Kidney glomerular epithelial cell (primary cell): ENCODE measurements at places on chromosomes 16 and 17.

DNA sequence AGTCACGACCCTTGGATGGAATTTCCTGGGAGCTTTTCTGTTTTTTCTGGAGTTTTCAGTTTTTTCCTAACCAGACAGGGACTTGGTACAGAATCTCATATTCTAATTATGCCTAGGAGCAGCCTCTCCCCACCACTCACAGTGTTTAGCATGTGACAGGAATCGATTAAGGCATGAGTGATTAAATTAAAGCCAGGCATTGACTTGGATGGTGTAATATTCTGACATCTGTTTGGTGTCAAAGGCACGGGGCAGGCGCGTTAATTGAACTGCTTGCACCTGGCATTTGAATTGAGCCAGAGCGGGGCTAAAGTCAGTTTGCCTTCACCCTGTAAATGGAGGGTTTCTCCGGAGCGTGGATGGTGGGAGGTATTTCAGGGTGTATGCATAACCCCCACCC lies 11.9 kb downstream of the MAPT start:
- DNase-seq = no peak

GRCh38 chr17:83113792-83114191 lies 34.4 kb downstream of the METRNL start:
- no peak for DNase-seq

DNA sequence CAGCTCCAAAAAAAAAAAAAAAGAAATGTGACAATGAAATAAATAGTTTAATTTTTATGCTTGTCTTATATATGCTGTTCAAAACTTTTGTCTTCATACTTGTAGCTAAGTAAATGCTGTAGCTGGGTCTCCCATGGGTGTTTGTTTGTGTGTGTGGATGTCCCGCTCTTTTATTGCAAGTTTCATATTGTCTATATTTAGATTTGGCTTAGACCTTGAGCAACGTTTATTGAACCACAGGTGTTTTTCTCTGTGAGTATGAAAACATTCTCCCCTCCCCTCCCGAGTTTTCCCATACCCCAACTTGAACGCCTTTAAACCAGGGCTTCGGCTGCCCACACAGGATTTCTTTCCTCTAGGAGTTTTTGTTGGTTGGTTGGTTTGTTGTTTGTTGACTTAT lies 45.2 kb downstream of the MFSD11 start:
- no peak for DNase-seq

DNA sequence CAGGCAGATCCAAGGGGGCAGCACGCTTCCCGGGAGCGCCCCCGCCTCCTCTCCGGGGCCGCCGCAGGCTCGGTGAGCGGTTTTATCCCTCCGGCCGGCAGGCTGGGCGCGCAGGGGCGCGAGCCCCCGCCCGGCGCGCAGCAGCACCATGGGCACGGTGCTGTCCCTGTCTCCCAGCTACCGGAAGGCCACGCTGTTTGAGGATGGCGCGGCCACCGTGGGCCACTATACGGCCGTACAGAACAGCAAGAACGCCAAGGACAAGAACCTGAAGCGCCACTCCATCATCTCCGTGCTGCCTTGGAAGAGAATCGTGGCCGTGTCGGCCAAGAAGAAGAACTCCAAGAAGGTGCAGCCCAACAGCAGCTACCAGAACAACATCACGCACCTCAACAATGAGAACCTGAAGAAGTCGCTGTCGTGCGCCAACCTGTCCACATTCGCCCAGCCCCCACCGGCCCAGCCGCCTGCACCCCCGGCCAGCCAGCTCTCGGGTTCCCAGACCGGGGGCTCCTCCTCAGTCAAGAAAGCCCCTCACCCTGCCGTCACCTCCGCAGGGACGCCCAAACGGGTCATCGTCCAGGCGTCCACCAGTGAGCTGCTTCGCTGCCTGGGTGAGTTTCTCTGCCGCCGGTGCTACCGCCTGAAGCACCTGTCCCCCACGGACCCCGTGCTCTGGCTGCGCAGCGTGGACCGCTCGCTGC lies 832 bp downstream of the CDK5R1 start:
- DNase-seq = no peak

DNA sequence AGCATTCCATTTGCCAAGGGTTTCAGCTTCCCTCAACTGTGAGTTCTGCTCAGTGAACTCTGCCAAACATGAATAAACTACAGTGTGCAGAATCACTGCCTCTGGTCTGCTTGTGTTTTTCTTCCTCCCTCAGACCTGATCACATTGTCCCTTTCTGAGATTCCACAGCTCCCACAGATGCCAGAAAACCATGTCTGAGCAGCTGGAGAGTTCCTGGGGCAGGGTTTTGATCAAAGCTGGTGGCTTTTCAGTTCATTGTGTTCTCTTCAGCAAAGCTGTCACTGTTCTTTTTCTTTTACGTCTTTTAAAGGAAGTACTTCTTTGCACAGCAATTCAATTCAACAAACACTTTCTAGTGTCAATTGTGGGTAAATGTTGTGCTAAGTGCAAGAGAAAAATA lies 555.8 kb downstream of the RBFOX1 start:
- DNase-seq = no peak

- no peak for DNase-seq
Observed at GRCh38 chr16:57357330-57358085, 1.1 kb upstream of the CCL22 start.

- peak; percentile 8 for DNase-seq
Observed at GRCh38 chr17:76147211-76148014, 6.4 kb upstream of the FOXJ1 start.

- DNase-seq = no peak
Observed at GRCh38 chr16:85180047-85180826, 68.0 kb upstream of the CIBAR2 start.

DNA sequence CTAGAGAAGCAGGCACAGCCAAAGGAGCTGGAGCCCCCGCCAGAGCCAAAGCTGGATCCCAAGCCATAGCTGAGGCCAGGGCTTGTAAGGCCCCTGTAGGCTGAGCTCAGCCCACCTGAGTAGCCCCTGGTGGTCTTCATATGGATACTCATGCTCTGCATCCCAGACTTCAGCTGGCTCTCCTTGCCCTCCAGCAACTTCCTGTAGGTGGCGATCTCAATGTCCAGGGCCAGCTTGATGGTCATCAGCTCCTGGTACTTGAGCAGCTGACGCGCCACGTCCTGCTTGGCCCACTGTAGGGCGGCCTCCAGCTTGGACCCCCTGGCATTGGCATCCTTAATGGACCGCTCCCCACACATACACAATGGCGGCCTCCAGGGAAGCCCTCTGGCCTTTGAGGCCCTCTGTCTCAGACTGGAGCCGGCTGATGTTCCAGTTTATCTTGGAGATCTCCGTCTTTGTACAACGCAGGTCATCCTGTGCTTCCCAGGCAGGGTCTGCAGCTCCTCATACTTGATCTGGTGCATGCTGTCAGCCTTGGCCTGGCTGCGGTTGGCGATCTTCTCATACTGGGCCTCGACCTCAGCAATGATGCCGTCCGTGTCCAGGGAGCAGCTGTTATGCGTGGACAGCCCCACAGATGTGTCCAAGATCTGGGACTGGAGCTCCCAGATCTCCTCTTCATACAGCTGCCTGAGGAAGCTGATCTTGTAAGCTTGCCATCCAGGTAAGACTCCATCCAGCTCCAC lies 28.9 kb downstream of the IKZF3 start:
- no peak for DNase-seq

DNA sequence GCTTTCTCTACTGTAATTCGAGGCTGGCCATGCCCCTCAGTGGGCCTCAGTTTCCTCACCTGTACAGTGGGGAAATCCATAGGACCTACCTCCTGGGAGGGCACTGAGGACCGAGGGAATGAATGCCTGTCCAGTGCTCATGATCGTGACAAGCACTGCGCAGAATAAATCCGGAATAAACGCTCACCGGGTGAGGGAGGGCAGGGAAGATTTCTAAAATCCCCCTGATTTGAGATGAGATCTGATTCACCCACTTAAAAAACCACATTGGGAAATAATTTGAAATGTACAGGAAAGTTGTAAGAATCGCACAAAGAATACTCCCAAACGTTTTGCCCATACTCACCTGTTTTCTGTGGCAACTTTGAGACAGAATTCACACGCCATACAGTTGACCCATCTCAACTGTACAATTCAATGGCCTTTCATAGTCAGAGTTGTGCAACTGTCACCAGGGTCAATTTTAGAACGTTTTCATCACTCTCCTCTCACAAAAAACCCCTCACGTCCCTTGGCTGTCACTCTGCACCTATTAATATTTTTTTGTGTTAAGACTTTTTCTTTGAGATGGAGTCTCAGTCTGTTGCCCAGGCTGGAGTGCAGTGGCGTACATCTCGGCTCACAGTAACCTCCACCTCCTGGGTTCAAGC lies 49.8 kb downstream of the IRF8 start:
- no peak for DNase-seq

DNA sequence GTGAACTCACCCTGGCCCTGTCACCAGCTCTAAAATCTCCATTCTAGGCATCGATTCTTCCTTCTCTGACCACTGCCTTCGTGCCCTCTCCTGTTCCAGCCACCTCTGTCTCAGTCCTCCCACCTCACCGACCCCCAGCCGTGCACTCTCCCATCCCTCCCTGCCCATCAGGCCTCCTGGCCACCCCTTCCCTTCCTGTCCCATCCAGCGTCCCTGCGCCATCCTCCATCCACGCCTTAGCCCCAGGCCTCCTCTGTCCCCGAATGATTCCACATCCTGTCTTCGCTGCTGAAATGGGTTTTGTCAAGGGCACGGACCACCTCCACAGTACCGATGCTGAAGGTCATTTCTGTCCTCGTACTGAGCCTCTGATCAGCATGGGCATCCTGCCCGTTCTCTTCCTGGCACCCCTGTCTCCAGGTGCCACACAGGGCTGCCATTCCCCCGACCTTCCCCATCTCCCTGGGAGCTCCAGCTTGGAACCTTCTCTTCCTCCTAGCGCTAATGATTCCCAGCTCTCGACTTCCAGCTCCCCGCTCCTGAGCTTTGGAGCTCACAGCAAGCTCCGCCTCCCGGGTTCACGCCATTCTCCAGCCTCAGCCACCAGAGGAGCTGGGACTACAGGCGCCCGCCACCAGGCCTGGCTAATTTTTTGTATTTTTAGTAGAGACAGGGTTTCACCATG lies 2.6 kb downstream of the TRIM65 start:
- DNase-seq = no peak

DNA sequence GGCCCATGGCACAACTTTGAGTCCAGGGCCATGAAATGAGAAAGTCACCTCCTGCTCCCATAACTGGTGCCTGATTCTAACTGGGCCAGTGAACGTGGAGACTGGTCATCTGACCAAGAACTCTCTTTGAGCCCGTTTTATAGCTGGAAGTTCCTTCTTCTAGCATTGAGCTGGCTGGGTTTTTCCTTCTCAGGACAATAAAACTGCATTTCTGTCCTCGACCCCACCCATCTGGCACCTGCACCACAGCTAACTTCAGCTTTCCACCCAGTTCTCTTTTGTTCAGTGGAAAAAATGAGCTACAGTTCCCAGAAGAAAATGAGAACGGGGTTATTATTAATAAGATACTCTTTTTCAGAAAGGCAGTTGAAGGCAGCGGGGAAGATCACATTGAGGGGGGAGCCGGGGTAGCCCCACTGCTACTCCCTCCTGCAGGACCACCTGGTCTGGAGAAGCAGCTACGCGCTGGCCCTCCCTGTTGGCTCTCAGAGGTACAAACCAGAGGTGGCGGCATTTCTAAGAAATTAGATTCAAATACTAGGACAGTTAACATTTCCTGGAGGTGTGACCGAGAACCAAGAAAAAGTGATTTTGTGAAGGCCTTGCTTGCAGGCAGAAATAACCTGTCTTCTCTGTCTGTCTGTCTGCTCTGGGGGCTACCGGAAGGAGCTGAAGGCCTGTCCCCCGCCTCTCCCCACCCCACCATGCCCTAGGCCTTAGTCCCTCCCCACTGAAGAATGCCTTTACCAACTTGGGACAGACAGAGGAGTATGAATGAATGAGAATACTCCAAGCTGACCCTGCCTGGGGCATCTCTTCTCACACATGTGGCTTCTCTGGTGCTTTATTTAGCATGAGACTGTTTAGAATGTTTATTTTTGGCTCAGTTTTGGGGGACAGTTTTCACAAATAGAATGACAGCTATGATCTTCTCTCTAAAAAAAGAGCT lies 123.9 kb downstream of the XYLT1 start:
- no peak for DNase-seq

DNA sequence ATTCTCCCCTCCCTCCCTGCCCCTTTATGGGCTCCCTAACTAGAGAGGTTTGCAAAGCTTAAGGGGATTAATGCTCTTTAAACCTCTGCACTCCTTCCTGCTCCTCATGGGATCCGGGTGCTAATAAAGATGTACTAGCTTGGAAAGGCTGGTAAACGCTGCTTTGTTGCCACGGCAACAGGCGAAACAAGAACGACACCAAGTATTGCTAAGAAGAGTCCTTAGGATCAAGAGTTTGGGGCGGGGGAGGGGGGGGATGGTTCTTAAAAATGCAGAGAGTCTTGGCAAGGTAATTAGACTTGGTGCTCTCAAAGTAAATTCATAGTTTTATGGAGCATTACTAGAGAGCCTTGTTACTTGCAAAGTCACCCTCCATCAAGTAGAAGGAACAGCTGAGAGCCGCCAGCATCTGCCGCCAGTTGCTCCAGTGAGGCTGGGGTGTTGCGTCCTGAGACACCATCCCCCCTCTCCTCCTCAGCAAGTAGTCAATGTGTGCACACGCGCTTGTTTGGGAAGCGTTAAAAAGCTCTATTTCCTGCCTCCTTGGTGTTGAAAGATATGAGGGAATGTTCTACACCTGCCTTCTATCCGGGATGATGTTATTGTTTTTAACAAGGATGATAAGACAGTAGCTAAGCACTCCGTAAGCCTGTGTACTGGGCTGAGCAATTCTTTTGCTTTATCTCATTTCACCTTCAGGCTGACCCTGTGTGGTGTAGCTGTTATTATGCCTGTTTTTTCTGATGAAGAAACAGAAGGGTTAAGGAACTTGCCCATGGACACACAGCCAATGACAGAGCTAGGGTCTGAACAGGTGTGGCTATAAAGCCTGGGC lies 190.9 kb downstream of the CCDC182 start:
- peak; percentile 25 for DNase-seq

- no peak for DNase-seq
Observed at GRCh38 chr17:51527225-51527982, 267.1 kb downstream of the UTP18 start.
